ENCODE measurements at places on chromosomes 5 and 9.

DNA sequence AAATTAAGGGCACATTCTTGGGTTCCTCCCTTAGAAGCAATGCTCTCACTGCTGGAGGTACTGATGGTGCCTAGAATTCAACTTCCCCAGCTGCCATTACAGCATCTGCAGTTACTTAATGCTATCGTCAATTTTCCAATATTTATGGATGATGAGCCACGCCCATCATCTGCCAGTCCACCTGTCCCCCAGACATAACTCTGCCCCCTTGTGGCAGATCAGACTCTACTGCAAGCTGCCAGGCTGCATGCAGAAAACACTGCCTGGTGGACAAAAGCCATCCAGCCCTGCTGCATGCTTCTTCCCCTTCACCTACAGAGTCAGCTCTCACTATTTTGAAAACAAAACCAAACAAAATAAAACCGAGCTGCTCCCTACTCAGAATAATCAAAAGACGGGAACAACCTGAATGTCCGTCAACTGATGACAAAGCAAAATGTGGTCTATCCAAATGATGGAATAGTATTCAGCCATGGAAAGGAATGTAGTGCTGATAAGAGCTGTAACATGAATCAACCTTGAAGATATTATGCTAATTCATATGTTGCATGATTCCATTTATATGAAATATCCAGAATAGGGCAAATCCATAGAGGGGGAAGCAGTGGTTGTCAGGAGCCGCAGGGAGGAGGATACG is 66.4 kb downstream of the RETREG1 start:
- peak; percentile 40 for DNase-seq

- no peak for DNase-seq
These were observed 164.3 kb downstream of the MTRR start for GRCh38 chr5:8033261-8033660.

- DNase-seq, result no peak
These were observed 95.2 kb downstream of the C9orf50 start for GRCh38 chr9:129525656-129526196.

GRCh38 chr5:170112876-170113521 is 7.3 kb downstream of the FOXI1 start:
- DNase-seq, result no peak

- DNase-seq, result no peak
These were observed 2.6 kb upstream of the GABRB2 start for GRCh38 chr5:161549106-161549505.

DNA sequence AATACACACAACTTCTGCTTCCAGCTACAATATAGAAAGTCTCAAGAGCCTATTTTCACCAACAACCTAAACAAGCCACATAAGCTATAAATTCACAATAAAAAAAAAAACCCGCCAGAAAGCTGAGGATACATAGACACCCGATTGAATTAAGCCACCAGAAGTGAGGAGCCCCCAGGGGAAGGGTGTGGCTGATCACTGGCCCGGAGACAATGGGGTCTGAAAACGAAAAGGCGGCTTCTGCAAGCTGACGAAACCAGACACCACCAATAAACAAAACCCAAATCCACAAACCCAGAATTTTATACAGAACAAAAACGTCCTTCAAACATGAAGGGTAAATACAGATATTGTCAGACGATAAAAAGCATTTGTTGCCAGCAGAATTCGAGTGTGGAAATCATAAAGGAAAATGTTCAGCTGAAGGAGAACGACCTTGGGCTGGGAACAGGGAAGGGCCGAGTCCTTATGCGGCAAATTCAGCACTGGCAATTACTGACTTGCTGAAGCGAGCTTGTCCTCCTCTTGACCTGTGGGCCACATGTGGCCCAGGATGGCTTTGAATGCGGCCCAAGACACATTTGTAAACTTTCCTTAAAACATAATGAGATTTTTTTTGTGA is 39.6 kb upstream of the CEP72 start:
- DNase-seq, result no peak

- DNase-seq, result no peak
These were observed at the start of gene PCDHAC2 for GRCh38 chr5:140966293-140967225. TSS of gene PCDHAC2 (plus strand) at chr5:140966476. CDS start at chr5:140966767, 291 bp downstream.

DNA sequence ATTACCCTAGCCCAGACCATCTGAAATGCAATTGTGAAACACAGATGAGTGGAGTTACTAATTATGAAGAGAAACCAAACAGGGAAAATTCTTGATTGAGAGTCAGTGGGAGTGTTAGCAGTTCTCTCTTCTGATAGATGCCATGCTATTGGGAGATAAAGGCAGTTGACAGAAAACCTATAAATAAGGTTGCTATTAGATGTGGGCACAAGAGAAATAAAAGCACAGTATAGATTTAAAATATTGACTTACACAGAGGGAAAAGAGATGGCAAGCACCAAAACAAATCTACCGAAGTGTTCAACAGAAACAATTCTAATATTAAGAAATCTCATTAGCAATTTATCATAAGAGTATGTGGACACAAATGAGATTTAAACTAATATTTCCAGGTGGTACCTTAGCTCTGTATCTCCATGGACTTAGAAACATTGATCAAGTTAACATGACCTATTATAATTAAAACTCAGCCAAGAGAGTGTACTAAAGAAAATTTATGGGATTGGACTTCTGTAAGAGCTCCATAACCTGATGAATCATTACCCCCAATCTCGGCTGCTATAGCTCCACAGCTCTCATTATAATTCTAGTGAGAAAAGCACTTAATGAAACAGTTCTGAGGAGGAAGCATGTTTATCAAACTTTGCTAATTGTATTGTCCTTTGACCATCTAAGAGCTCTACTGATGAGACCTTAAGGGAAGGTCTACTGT is 665.0 kb upstream of the RIOK2 start:
- no peak for DNase-seq

DNA sequence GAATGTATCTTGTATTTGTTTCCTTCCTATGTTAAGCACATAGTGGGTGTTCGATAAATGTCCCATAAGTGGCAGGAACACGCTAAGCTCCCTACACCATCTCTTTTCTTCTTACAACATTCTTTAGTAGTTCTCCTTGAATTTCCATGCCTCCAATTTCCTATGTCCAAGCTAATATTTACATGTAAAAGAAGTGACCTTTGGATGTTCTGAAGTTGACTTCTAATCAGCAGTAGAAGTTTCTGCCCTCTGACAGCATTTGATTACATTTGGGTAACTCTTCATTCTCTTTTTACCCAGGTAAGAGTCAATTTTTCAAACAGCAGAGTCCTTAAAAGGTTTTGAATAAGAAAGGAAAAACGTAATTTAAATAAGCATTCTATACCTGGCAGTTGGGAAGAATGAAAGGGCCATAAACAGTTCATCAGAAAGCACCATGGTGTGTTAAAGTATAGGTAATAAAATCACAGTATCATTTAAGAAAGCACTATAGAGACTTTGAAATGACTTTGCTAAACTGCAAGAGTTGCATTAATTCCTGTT is 78.9 kb downstream of the TRPM3 start:
- no peak for DNase-seq

- DNase-seq, result no peak
These were observed 65.0 kb upstream of the ANGPTL2 start for GRCh38 chr9:127187231-127187956.

DNA sequence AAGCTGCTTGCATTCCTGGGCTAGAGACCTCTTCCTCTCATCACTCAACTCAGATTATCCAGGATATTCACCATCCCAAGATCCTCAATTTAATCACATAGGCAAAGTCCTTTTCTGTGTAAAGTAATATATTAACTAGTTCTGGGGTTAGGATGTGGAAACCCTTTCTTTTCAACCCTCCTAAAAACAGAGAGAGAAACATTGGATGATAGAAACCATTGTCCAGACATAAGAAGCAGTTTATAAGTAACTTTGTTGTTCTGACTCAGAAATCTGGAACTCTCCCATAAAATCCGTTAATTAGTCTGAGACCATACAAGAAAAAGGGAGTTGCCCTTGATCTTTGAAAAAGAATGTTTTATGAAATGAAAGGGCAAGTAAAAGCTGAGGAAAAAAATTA is 817.1 kb upstream of the CDH9 start:
- no peak for DNase-seq

GRCh38 chr5:163177971-163178370 is 259.4 kb upstream of the CCNG1 start:
- DNase-seq, result no peak

- no peak for DNase-seq
These were observed 320.8 kb upstream of the ITGA1 start for GRCh38 chr5:52466749-52467520.

DNA sequence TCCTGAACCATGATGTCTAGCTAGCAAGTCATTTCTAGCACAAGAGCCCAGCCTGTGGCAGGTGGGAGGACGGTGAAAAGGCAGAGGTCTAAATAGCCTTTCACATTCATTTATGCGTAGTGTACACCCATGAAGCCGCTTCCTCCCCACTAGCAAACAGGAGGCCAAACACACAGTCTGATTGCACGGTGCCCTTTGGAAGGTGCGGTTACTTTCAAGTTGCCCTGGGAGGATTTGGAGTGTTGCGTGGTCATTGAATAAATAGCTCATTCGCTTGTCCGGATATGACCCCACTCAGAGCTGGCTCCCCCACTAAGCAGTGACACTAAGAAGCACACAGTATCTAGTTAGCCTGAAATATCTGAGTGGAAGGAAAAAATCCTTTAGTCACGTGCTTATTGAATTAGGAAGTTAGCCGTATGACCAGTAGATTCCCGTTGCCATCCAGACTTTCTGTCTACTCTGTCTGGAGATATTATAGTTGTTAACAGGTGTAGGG is 664 bp upstream of the ARSB start:
- DNase-seq, result peak; percentile 51

DNA sequence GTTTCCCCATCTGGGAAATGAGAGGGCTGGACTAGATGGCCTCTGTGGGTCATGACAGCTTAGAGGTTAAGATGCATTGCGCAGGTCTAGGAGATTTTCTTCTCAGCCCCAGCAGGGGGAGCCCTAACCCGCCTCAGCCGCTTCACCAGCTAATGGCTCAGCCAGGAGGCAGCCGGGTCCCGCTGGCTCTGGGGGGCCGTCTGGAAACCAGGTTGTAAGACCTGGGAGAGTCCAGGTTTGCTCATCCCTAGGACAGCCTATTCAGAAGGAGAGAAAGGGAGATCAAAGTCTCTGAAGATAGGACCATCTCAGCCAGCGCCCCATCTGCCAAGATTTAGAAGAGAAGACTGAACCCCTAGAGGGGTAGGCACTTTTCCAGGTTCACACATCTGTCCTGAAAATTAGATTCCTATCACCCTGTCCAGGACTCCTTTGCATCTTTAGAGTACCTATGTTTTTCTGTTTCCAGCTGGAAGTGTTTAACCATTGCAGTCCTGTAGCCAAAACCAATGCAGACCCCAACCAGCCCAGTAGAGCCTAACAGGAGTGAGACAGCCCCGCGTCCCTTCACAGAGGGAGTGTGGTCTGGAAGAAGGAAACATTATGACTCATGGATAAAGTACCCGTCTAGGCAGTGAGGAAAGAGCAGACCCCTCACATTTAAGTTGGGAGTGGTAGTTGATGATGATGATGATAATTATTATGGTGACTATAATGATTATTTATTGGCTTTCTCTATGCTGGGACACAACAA is 27.5 kb downstream of the SPARC start:
- DNase-seq, result peak; percentile 81

- no peak for DNase-seq
These were observed 45.2 kb downstream of the ADAM19 start for GRCh38 chr5:157530226-157530972.

GRCh38 chr5:61342071-61342501 is 10.0 kb downstream of the ZSWIM6 start:
- no peak for DNase-seq

GRCh38 chr5:40112875-40113274 is 566.8 kb upstream of the PTGER4 start:
- DNase-seq, result no peak

DNA sequence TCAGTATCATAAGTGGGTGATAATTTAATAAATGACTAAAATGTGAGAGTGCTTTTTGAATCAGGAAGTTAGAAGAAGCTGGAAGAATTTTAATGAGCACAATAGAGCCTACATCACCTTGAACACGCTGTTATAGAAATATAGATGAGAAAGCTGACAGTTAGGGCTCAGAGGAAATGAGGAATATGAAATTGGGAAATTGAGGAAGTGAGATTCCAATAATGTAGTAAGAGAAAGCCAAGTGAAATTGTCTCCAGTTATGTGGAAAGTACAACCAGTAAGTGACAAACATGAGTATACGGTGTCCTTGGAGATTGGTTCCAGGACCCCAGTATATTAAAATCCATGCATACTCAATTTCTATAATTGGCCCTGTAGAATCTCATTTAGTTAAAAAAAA is 235.9 kb upstream of the FAM174A start:
- no peak for DNase-seq

DNA sequence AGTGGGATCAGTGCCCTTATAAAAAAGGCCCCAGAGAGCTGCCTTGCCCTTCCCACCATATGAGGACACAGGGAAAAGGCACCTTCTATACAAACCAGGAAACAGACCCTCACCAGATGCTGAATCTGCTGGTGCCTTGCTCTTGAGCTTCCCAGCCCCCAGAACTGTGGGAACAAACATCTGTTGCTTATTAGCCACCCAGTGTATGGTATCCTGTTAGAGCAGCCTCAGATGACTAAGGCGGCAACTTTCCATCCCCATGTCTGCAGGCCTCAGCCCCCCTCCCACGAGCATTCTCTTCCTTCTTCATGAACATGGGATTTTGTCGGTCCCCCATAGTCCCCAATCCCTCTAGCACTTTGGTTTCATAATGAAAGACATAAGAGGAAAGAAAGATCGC is 202.5 kb upstream of the GAS1 start:
- DNase-seq, result no peak

DNA sequence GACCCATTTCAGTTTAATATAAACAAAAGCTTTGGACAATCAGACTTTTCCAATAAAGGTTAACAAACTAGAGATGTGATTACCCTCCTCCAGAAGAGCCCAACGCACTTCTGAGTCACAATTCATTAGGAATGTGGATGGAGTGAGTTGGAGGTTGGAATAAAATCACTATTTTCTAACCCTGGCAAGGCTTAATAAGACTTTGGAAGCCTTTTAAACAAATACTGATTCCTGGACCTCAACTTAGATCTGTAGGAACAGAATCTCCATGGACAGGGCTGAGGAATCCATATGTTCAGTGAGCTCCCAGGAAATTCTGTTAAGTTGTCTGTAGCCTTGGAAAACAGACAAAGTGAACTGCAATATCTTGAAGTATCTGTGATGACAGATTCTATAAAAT is 233.5 kb upstream of the ELL2 start:
- DNase-seq, result no peak

DNA sequence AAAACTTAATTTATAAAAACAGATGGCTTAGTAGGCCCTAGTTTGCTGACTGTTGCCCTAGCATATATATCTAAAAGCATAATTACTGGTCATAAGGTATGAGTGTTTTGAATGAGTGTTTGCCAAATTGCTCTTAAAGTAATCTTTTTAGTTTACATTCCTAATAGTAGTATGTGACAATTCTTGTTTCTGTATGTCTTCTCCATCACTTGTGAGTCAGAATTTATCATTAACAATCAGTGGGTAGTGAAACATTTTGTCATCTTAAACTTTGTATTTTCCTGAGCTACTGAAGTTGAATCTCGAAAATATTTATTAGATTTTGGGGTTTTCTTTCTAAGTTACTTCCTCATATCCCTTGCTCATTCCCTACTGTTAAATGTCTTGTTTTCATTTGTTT is 49.6 kb downstream of the APC start:
- DNase-seq, result no peak
